ENCODE measurements at places on chromosomes 13 and 19.

DNA sequence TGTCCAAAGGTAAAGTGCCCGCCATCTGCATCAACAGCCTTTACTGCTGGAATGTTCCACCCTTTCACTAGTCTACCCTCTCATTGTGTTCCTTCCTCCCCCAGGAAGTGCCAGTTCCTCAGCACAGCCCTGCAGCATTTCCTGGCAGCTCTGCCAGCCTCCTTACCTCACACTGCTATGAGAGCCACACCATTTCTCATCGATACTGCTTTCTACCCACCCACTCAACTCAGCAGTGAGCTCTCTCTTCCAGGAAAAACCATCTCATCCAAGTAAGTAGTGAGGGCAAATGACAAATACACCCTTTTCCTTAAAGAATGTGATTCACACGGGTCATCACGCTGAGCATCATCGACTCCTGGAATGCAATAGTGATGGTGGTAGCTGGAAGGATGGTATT is 19.8 kb downstream of the UQCRFS1 start:
- no peak for DNase-seq

DNA sequence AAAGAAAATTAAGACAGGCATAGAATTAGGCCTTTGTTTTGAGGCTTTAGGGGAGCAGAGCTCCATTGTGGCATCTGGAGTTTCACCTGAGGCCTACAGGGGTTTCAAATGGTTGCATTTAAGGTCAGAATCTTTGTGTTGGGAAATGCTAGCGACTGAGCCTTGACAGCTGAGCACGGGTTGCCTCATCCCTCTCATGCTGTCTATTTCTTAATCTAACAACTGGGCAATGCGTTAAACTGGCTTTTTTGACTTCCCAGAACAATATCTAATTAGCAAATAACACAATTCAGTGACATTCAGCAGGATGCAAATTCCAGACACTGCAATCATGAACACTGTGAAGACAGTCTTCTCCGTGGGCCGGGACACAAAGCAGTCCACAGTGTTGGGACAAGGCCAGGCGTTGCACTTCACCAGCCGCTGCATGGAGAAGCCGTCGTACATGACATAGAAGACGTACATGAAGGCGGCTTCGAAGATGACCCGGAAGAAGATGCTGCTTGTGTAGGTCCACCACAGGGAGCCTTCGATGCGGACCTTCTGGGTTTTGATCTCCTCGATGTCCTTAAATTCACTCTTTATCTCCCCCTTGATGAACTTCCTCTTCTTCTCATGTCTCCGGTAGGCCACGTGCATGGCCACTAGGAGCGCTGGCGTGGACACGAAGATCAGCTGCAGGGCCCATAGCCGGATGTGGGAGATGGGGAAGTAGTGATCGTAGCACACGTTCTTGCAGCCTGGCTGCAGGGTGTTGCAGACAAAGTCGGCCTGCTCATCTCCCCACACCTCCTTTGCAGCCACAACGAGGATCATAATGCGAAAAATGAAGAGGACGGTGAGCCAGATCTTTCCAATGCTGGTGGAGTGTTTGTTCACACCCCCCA is 3.8 kb downstream of the GJB2 start:
- no peak for DNase-seq

GRCh38 chr19:56477429-56478338 is 539 bp upstream of the ZNF667 start:
- DNase-seq = peak; percentile 86

DNA sequence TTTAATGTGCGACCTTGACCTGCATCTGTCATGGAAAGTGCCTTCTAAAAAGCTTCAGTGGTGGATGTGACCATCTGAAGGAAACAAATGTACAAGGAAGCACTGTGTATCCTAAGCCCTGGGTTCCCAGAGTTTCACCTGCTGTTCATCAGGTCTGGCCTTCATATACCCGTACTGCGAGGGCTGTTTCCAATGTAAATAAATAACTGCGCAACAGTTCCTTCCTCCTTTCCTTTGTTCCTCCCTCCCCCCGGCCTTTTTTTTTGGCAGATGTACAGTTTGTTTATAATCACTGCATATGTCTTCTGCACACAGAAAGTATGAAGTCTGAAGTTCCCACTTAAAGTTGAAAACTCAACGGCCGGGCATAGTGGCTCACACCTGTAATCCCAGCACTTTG is 5.2 kb downstream of the FAAP24 start:
- DNase-seq = no peak
